Kidney capillary endothelial cell (primary cell): ENCODE measurements at places on chromosomes 3 and 15.
A peak's percentile ranks its signal among the peaks of the same experiment; 100 is the strongest.

DNA sequence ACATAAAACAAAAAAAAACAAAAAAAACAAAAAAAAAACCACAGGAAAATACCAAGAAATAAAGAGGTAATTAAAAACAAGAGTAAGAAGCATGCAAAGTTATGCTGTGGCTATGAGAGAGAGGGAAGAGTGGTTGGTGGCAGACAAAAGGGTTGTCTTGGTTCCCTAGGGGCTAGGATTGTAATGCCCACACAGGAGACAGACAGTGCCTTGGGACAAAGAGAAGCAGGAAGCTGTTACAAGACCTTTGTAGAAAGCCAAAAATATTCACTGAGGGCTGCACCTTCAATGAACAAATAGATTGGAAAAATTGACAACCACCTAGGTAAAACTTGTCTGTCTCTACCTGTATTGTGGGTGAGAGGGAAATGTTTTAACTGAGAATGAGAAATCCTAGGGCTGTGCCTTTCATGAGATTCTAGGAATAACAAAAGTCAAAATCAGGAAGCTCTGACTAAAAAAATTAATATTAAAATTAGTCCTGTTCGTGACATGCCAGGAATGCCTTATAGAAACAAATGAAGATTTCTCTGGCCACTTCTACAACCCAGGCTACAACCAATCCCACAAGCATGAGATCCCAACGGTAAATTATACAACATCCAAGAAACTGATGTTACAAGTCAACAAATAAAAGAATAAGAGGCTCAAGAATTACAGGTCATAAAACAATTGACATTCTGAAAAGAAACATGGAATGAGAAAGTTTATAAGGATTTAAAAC lies 45.0 kb upstream of the PRICKLE2 start:
- DNase-seq: no peak

DNA sequence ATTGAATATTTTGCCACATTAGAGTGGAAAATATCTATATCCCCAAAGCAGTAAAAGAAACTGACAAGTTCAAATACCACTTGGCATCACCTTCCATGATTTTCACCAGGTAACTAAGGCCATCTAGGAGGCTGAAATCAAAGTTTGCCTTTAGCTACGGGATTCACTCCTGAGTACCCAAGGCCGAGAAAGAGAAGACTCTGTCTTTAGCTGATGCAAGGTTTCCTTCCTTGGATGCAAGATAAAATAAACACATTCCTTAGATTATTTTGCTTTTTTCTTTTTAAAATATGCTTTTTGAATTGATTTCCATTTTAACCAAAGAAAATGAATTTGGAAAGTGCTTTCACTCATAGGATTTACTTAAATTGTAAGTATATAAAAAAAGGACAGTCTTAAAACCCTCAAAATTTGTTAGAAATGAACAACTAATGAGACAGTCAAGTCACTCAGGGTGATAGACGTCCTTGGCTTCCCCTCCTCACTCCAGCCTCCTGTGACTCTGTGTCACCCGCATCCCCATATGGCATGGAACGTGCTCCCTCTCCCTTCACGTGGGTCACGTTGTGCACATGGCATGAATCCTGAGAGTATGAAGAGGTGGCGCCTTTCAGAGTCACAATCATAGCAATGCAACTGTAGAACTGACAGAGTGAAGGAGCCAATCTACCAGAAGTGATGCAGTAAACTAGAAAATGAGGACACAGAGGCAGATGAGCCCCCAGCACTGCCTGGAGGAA lies 148.4 kb downstream of the RTP4 start:
- no peak for DNase-seq

- no peak for DNase-seq
Measured at GRCh38 chr3:71583566-71584393, at the start of gene FOXP1. FOXP1 (minus strand) TSS chr3:71583728; CDS start chr3:71198381, 385,347 bp downstream.

DNA sequence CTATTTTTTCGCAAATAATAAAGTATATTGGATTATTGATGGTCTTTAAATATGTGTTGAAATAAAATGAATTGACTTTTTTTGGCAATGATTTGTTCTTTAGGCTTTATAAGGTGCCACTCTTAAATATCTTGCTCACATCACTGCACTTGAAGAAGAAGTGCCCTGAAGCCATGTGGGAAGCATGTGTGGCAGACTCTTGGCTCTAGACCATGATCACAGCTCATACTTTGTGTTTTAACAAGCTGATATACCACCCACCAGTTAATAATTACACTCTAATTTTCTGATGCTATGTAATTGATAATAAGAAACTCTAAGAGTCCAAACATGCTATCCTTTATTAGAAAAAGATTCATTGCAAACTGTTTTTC lies 52.1 kb upstream of the TGFBR2 start:
- no peak for DNase-seq

DNA sequence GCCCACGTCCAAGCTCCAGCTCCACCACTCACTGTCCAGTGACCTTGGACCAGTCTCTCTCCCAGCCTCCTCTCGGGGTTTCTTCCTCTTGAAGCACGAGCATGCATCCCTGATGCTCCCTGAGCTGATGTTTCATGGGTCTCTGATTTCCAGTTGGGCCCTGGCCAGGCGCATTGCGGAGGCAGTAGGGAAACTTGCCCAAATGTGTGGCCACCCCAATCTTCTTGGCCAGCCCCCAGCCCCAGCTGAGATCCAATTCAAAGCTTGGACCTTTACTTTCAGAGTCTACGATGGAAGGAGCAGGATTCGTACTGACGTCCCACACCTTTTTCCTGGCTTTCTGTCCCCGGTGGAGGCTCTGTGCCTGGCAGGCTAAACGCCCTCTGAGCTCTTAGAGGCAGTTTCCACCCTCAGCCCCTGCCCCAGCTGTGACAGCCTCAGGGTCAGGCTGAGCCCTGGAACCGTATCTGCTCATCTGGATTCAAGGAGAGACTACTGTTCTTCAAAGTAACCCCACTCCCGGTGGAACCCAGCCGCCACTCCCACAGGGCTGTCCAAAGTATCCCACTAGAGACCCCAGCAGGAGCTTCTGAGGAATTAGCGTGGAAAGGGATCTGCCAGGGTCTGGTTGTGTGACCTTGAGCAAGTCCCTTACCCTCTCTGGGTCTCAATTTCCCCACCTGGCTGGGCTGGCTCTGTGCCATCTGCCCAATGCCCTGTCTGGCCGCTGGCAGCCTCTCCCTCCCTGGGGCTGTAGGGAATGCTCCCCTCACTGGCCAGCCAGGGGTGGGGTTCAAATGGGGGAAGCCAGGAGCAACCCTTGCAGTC lies 37.4 kb downstream of the CPN2 start:
- no peak for DNase-seq

DNA sequence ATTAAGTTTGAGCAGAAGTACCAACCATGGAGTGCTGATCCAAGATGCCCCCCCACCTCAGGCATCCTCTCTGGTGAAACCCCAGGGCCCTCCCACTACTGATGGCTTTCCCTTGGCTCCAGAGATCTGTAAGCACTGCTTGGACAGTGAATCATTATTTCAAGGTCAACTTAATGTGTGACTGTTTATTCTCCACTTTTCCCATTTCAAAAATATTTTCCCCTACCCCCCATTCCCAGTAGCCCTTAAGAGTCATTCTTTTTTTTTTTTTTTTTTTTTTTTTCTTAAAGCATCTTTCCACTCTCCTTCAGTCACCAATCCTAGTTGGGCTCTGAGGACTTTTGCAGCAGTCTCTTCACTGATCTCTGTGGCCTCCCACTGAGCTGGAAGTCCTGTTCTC lies 82.6 kb downstream of the PCCB start:
- no peak for DNase-seq

- no peak for DNase-seq
Measured at GRCh38 chr3:123055352-123055751, 11.5 kb upstream of the PDIA5 start.

DNA sequence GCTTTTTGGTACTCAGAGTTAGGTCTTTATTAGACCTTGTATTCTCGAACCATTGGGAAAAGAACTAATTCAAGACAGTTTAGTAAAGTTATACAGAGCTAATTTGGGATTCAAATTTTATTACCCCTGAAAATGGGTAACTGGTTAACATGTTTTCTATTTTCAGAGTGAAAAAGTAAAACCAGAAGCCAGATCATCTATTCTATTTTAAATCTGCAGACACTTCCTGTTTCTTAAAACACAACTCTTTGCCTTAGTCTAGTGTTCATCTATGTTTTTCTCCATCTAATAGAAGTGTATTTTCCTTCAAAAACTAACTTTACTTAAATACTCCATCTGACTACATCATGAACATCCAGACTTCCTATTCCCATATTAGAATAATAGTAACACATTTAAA lies 113.4 kb downstream of the CCNL1 start:
- no peak for DNase-seq

DNA sequence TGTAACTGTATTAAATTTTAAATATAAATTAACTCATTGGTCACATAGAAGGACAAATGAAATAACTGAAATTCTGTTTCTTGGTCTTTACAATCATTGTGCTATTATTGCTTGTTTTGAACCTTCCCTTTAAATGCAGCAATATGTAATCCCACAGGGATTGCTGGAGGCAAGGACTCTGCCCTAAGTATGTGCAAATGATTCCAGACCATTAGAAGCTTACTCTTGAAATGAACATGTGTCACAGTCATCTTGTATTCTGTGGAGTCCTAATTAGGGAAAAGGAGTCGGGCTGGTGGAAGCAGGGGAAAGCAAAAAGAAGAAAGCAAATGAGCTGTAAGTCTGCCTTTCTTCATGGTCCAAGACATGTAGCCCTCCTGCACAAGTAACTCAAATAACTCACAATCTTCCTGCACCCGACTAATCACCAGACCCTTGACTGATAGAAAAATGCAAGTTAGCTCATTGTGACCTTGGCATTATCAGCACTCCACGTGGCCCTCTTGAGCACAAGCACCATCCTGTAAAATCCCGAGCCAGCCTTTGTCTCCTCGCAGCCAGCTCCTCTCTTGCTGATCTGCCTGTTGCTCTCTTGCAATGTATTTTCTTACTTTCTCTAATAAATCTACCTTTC lies 2.3 kb upstream of the TMPRSS7 start:
- no peak for DNase-seq

GRCh38 chr3:5011555-5012256 lies 32.5 kb downstream of the BHLHE40 start:
- no peak for DNase-seq

GRCh38 chr3:55144015-55144673 lies 216.3 kb upstream of the LRTM1 start:
- no peak for DNase-seq

- DNase-seq: no peak
Measured at GRCh38 chr15:77819851-77820728, 187.4 kb upstream of the LINGO1 start.

- DNase-seq: no peak
Measured at GRCh38 chr3:121436641-121437040, 109.1 kb downstream of the POLQ start.

DNA sequence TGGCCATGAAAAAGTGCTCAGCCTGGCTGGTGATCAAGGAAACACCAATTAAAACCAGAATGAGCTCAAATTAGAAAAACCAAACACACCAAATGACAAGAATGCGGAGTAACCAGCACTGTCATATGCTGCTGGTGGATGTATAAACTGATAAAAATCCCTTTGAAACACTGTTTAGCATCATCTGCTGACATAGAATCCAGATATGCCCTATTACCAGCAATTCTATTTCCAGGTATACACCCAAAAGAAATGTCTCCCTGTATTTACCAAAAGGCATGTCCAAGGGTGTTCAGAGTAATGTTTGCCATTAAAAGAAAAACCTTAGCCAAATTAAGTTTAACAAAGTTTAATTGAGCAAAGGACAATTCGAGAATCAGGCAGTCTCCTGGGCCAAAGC lies 138.6 kb downstream of the FMN1 start:
- no peak for DNase-seq

- no peak for DNase-seq
Measured at GRCh38 chr3:195907934-195908693, at the start of gene TNK2. TNK2 (minus strand) TSS chr3:195908551; CDS start chr3:195888588, 19,963 bp downstream.

- no peak for DNase-seq
Measured at GRCh38 chr3:82960379-82960778, 1198.9 kb upstream of the GBE1 start.

DNA sequence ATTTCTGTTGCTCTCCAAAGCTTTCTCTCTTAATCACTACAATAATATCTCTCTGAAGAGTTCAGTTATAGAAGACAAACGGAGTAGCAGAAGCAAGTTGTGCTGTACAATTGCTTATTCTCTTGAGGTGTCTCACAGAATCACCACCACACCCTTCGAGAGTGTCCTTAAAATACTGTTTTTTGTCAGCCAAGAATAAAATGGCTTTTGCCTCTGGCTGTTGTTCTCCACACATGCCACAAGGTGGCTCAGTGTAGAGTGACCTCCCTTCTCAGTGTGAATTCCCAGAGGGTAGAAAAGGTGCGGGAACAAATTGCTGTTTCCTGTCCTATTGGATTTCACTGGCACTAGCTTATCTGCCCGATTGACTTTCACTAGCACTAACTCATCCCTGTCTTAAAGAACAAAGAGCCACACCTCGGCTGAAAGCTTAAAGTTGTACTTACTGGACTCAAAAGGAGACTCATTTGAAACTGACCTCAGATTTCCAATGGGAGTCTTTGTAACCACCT lies 134.2 kb upstream of the SATB1 start:
- DNase-seq: peak; percentile 13

- DNase-seq: no peak
Measured at GRCh38 chr3:21621181-21621651, 129.8 kb downstream of the ZNF385D start.

- DNase-seq: peak; percentile 87
Measured at GRCh38 chr15:35673093-35673684, 127.2 kb upstream of the DPH6 start.

- DNase-seq: no peak
Measured at GRCh38 chr15:25616471-25616870, 177.6 kb upstream of the UBE3A start.

- DNase-seq: no peak
Measured at GRCh38 chr15:38593524-38593923, 28.9 kb upstream of the RASGRP1 start.

- DNase-seq: no peak
Measured at GRCh38 chr3:157559401-157559800, 56.2 kb upstream of the VEPH1 start.

DNA sequence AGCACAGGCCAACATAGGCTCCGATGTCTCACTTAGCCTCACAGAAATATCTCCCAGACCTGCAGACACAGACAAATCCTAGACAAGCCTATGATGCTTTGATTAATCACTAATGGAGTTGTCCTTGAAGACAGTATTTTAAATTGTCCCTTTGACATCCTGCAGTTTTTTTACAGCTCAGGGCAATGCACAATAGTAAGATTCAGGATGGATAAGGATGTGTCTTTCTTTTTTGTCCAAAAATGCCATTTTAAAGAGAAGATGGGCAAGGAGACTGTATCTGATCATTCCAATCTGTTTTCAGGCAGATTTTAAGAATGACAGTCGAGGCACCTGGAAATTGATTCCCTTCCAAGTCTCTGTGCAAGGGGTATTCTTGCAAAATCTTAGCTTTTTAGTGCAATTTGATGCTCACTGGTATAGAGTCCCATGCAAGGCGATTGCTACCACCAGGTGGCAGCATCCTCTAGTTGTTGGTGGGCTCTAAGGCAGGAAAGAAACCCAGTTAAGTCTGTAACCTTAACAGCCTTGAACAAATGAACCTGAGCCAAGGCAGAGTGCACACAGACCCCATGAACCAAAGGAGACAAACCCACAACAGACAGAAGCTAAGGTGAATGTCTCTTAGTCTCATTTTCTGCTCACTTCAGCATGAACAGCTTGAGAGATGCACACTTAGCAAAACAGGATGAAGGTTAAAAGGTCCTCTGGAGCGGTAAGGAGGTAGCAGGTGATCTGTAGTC lies 51.2 kb upstream of the MINAR1 start:
- DNase-seq: peak; percentile 65
